Effector memory CD8-positive, alpha-beta T cell (primary cell): ENCODE measurements at places on chromosomes 6 and 20.

DNA sequence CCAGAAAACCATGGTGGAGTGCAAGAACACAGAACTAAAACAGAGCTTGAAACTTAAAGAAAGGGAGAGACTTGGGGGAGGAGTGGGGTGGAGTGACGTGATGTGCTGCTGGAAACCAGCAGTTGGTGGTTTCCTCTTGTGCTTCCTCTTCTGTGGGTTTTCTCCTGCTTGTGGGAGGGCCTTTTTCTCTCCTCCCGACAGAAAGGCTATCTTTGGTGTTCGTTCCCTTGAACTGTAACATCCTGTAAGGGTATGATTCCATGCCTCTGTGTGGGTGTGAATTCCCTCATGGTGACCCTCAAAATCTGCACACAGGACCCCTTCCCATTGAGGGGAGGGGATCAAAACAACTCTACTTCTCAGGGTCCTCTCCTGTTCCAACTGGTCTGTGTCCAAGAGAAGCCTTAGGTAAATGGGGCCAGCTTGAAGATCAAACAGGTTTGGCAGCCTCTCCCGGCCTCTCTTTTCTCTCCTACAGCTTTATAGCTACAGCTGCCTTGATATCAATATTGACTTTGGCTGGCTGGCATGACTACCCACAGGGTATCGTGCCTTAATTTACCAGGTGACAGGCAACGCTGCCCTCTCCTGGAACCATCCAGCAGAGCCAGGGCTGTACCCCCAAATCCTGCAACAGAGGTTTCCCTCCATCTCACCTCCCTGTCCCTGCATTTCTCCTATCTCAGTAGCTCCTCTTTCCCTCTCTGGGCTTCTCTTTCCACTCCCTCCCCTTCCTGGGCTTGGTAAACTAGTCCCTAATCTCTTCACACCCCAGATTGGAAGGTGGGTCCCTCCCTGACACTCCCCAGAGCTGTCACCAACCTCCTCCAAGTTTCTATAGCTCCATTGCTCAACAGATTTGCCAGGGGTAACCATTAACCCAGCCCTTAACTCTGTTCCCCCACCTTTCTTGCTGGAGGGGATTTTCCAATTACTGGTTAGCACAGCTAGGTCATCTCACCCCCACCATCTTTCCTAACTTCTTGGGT lies 1.5 kb upstream of the MSH5 start:
- DNase-seq: peak; percentile 48
- peak overlapping the region; percentile 95 for H3K4me3 ChIP-seq
- H3K27ac ChIP-seq: peak overlapping the region; percentile 89

GRCh38 chr6:37051138-37052026 lies 45.9 kb downstream of the FGD2 start:
- H3K27me3 ChIP-seq: no peaks in the 10 kb centered on the region
- peaks cover 32% of the 10 kb centered on the region for H3K36me3 ChIP-seq
- H3K4me1 ChIP-seq: peaks cover 50% of the 10 kb centered on the region

GRCh38 chr6:45419571-45420082 lies 41.9 kb upstream of the SUPT3H start:
- H3K27me3 ChIP-seq: peaks cover 25% of the 10 kb centered on the region
- peaks cover 42% of the 10 kb centered on the region for H3K36me3 ChIP-seq
- H3K27ac ChIP-seq: peak overlapping the region; percentile 98
- peaks cover 24% of the 10 kb centered on the region for H3K4me1 ChIP-seq
- DNase-seq: peak; percentile 40

GRCh38 chr6:102660303-102660702 lies 1266.8 kb downstream of the GRIK2 start:
- no peaks in the 10 kb centered on the region for H3K36me3 ChIP-seq
- H3K4me3 ChIP-seq: no peak overlapping the region
- H3K27me3 ChIP-seq: no peaks in the 10 kb centered on the region
- H3K27ac ChIP-seq: no peak overlapping the region
- H3K4me1 ChIP-seq: no peaks in the 10 kb centered on the region

- no peak overlapping the region for H3K4me3 ChIP-seq
- H3K4me1 ChIP-seq: no peaks in the 10 kb centered on the region
- DNase-seq: no peak
- no peak overlapping the region for H3K27ac ChIP-seq
These were observed 18.4 kb upstream of the NUP153 start for GRCh38 chr6:17725083-17725482.

DNA sequence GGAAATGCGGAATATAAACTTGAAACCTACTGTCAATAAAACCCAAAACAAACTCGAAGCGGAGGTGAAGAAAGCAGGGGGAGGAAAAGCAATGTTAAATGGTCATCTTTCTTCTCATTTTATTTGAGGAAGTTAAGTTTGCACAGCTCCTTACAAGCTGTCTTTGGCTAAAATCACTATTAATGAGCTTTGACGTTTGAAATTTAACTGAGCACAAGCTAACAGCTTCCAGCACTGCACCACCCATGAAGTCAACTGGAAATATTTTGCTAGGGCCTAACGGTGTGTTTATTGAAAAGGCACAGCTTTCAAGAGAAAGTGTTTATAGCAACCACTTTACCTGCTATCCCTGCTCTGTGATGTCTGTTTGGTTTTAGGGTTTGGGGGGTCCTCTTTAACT lies 103.8 kb downstream of the PKHD1 start:
- no peak overlapping the region for H3K4me3 ChIP-seq
- no peak overlapping the region for H3K27ac ChIP-seq
- H3K27me3 ChIP-seq: peaks cover 5% of the 10 kb centered on the region
- H3K36me3 ChIP-seq: no peaks in the 10 kb centered on the region
- DNase-seq: no peak
- no peaks in the 10 kb centered on the region for H3K4me1 ChIP-seq

DNA sequence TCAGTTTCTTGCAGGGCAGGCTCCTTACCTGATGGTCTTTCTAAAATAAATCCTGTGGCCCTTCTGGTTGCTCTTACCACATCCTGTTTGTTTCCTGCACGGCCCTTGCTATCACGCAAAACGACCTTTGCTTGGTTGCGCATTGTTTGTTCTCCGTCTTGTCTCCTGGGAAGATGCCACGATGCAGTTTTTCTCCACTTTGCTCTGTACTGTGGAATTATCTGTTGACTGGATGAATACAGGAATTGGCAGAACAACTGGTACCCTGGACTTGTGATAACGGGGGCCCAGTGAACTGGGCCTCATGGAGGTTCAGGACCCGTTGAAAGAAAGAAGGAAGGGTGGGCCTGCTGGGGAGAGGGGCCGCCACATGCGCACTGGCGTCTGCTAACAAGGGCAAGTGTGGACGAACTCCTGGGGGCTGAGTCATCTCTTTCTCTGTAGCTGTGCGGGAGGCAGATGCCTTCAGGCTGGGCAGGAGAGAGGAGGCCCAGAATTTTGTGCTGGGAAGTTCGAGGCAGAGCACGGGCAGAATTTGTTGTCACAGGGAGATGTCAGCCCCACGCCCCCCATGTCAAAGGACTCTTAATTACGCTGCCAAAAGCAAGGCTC lies 139.9 kb downstream of the BMP7 start:
- no peak overlapping the region for H3K27ac ChIP-seq
- no peak for DNase-seq
- H3K36me3 ChIP-seq: no peaks in the 10 kb centered on the region
- no peak overlapping the region for H3K4me3 ChIP-seq
- peaks cover 2% of the 10 kb centered on the region for H3K4me1 ChIP-seq

DNA sequence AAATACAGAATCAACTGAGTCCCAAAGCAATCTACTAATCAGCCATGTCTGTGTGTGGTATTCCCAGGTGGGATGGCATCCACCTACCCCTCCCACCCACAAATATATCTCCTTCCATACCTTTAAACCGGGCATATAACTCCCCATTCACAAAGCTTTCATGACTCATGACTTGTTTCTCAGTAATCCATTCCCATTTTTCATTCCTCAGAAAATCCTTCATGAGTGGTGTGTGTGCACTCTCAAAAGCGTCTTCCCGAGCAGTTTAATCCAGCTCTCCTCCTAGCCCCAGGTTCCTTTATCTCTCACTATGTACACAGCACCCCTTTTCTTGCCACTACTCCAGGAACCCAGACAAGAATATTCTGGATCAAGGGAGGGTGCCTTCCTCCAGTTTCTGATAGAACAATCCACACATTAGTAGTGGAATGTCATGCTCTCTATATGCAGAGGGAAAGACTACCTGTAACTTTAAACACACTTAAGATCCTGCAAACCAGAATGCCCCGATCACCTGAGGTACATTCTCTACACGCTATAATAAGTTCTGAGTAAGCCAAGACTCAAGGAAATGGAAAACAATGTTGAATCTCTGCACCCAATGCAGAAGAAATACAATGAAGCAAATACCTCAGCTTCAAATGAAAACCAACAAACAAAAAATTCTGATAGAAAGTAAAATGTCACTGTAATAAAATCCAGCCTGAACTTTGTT lies 55.7 kb upstream of the IPCEF1 start:
- H3K4me1 ChIP-seq: peaks cover 3% of the 10 kb centered on the region
- H3K27me3 ChIP-seq: peaks cover 17% of the 10 kb centered on the region
- no peak for DNase-seq
- no peak overlapping the region for H3K4me3 ChIP-seq

- peaks cover 24% of the 10 kb centered on the region for H3K4me1 ChIP-seq
- DNase-seq: no peak
- H3K4me3 ChIP-seq: peak overlapping the region; percentile 14
- no peaks in the 10 kb centered on the region for H3K36me3 ChIP-seq
- no peak overlapping the region for H3K27ac ChIP-seq
These were observed 115.7 kb downstream of the PRIM2 start for GRCh38 chr6:57432919-57433684.

DNA sequence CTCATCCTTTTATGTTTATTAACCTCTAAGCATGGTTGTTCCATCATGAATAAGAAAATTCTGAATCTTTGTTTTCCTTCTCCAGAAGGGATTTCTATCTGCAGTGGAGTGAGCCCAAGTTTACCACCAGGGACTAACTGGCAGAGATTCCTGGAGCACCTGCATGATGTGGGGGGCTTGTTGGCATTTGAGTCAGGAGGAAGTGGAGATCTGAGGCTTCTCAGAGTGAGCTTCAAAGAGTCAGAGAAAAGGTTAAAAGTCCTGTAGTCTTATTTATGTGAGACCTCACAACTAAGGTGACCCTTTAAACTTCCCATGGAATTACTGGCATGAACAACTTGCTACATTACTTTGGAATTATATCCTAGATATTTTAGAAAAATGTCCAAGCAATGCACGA lies 138.1 kb upstream of the SLC24A3 start:
- H3K27ac ChIP-seq: no peak overlapping the region
- no peak overlapping the region for H3K4me3 ChIP-seq
- no peak for DNase-seq
- peaks cover 8% of the 10 kb centered on the region for H3K27me3 ChIP-seq
- H3K36me3 ChIP-seq: no peaks in the 10 kb centered on the region
- no peaks in the 10 kb centered on the region for H3K4me1 ChIP-seq

- no peaks in the 10 kb centered on the region for H3K27me3 ChIP-seq
- no peaks in the 10 kb centered on the region for H3K36me3 ChIP-seq
- no peak overlapping the region for H3K27ac ChIP-seq
- H3K4me1 ChIP-seq: peaks cover under 1% of the 10 kb centered on the region
- no peak for DNase-seq
These were observed 315.4 kb downstream of the PLCB1 start for GRCh38 chr20:8447262-8448120.

- H3K4me1 ChIP-seq: no peaks in the 10 kb centered on the region
- no peak overlapping the region for H3K27ac ChIP-seq
- no peak overlapping the region for H3K4me3 ChIP-seq
- H3K27me3 ChIP-seq: no peaks in the 10 kb centered on the region
- DNase-seq: no peak
- H3K36me3 ChIP-seq: no peaks in the 10 kb centered on the region
These were observed 257.2 kb upstream of the EYS start for GRCh38 chr6:65964261-65964660.

- no peak for DNase-seq
- H3K4me1 ChIP-seq: peaks cover 63% of the 10 kb centered on the region
- H3K27me3 ChIP-seq: no peaks in the 10 kb centered on the region
- no peaks in the 10 kb centered on the region for H3K36me3 ChIP-seq
These were observed 69.9 kb downstream of the TRERF1 start for GRCh38 chr6:42381850-42382249.

GRCh38 chr6:116253505-116254296 lies at the start of gene TSPYL4:
TSPYL4 (minus strand) TSS chr6:116254075; CDS start chr6:116254008, 67 bp downstream.
- H3K4me1 ChIP-seq: peaks cover 1% of the 10 kb centered on the region
- no peak within 1 kb of the TSS for H3K27ac ChIP-seq
- peak; percentile 93 for DNase-seq
- H3K36me3 ChIP-seq: peaks cover 5% of the 10 kb centered on the region
- H3K27me3 ChIP-seq: no peaks in the 10 kb centered on the region
- H3K4me3 ChIP-seq: no peak within 1 kb of the TSS
